Renal cortex interstitium (tissue), 15 donors: ENCODE measurements at places on chromosomes 11 and 22.
A peak's percentile ranks its signal among the peaks of the same experiment; 100 is the strongest.

GRCh38 chr22:35540595-35541253, at the start of gene RASD2:
TSS of gene RASD2 (plus strand) at chr22:35540831. CDS start at chr22:35546810, 5,979 bp downstream.
- no peak for DNase-seq

GRCh38 chr11:125976156-125976555, 30.3 kb downstream of the VSIG10L2 start:
- no peak for DNase-seq

GRCh38 chr22:18042685-18043084, 18.3 kb upstream of the MICAL3 start:
- DNase-seq, result no peak

GRCh38 chr11:103928802-103929161, 107.7 kb upstream of the DDI1 start:
- DNase-seq, result no peak

GRCh38 chr22:44944883-44945601, 64.8 kb downstream of the PHF21B start:
- DNase-seq, result no peak

- no peak for DNase-seq
Observed at GRCh38 chr22:41636467-41636866, 15.4 kb downstream of the XRCC6 start.

DNA sequence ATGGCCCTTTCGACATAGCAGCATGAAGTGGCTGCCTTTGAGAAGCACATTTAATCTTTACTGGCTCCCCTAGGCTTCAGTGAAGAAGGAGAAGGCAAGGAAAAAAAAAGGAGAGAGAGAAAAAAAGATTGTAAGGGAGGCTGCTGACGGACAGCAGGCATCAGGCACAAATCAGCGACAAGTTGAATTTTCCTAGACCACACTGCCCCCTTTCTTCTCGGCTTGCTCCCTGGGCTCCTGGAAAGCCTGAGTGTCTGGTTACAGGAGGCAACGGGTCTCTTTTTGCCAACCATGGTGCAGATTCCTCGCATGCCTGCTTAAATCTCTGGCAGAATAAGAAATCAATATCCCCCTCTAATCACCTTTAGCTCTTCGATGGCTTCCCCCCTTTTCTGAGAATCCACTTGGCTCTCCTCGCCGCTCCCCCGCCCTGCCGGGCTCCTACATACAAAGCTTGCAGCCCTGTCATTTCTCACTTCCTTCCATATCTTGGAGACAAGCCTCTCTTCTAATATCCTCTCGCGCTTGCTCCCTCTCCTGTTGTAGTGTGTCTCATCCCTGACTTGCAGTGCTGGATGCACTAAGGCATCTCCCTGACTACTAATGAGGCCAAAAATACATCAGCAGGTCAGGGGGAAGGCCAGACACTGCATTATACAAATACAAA, 14.3 kb downstream of the BLID start:
- peak; percentile 77 for DNase-seq

DNA sequence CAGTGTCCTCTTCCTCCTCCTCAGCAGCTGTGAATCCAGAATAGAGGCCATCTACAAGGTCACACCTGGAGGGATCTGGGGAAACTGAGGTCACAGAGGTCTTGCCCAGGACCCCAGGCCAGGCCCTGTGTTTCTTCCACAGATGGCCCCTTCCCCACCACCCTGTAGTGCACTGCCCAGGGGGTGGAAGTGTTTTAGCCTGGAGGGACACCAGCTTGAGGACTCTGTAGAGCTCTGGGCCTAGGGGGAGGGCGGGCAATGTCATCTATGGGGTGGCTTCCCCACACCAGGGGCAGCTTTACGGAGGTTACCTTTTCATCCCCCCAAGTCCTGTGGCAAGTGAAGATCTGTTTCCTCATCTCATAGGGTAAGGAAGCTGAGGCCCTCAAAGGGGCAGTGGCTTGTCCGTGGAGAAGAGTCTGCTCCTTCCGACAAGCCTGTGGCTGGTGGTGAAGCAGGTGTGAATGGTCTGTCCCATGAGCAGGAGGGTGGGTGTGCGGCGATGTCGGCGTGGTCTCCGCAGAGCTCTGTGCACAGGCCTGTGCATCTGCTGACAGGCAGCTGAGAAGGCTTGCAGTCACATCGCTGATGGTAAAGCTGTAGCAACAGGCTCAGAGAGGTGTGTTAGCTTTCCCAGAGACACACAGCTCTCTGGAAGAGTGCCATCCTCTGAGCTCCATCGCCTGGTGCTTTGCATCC, 74.1 kb upstream of the WNT7B start:
- no peak for DNase-seq

DNA sequence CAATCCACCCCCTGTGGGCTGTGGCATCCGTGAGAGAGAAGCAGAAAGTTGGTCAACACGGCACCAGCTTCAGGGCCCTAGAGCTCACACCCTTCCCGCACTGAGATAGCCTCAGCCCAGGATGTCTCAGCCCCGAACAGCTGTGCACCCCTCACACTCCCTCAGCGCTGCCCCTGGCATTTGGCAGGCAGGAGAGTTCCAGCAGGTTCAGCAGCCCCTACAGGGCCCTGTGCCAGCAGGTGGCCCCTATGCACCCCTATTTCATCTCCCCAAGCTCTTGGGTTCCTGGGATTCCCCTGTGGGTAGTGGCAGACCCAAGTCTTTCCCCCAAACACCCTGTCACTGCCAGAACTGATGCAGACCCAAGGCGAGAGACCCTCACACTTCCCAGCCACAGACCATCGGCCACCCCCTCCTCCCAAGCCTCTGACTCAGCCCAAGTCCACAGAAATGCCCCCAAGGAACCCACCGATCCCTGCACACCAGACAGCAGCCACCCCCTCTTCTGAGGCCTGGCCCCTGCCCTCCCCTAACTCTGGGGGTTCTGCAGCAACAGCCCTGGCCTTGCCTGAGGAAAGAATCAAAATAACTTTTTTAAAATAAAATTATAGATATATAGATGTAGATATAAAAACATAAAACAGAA, 183.6 kb downstream of the IGLL1 start:
- DNase-seq, result no peak

DNA sequence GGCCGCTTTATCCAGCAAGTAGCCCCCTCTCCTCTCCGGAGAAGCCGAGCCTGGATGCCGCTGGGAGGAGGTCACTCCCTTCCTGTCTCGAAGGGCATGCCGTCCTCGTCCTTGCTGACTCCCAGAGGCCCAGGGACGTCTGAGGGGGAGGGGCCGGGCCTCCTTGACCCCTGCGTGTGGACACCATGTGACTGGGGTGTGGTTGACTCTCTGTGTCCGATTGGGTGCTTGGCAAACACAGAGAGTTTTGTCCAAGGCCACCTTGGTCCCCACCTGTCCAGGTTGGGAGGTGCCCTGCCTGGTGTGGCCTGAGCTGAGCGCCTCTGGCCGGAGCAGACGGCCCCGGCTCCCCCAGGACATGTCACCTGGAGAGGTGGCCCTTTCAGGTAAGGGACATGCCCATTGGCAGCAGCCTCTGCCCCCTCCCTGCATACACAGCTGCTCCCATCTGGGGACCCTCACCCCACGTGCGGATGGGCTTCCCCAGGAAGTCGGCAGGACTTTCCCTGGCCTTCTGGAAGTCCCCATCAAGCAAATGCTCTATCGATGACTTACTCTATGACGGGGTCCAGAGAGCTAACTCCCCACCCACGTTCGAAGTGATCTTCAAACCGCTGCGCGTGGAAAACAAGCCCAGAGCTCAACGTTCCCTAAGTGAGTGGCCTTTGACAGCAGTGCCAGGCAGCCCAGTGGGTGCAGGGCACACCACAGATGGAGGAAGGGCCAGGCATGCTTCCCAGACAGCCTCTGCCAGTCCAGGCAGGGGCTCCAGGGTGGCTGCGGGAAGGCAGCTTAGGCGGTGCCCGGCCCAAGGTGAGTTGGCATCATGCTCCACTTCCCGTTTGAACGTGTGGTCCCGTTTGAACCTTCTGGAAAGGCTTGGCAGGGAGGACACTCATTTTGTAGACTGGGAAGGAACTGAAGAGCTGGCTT, at the start of gene SMIM38:
SMIM38 (plus strand) TSS at position 634 of the 933 bp plus-strand sequence. CDS start 1,912 bp downstream, outside the sequence.
- no peak for DNase-seq

GRCh38 chr11:44498089-44498871, 67.2 kb upstream of the CD82 start:
- DNase-seq, result peak; percentile 79

DNA sequence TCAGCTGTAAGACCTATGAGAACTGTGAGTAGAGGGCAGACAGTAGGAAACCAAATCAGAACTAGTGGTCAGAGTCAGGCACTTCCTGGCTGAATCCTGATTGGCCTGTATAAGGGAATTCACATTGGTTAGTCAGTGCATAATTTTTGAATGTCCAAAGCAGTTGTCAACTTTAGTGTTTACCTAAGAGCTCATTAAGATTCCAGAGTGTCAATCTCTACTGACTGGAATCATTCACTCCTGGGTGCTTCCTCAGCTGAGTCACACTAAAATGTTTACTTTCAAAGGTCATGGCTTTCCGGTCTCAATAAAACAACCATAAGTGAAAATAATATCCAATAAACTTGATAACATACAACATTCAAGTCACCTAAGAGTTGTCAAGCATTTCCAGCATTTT, 306.1 kb downstream of the C11orf87 start:
- DNase-seq, result no peak

DNA sequence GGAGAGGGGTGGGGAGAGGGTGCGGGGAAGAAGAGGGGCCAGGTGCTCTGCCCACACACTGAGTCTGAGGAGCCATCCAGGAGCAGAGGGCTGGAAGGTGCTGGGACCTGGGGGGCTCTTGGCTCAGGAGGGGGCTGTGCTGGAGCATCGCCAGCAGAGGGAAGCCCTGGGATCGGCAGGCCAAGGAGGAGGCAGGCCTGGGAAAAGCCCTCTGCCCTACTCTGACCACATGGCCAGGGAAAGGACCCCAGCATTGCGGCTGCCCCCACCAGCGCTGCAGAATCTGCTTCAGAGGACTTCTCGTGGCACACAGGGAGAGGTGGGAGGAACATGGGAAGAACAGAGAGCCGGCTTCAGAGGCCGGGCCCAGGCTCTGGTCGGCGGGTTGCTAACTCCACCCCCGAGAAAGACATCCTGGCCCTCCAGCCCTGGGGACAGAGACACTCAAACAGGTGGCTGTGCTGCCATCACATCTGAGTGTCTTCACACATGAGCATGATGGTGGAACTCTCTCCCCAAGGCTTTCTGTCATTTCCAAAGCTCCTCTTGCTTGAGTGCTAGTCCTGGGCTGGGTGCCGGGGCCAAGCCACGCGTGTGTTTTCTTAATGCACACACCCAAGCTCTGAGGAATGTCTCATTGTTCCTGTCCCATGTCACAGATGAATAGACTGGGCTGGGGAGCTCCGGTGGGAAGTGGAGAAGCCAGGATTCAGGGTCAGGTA, 1378.0 kb downstream of the BRD1 start:
- DNase-seq, result no peak

GRCh38 chr11:100682247-100682969, 4.7 kb upstream of the ARHGAP42 start:
- no peak for DNase-seq

DNA sequence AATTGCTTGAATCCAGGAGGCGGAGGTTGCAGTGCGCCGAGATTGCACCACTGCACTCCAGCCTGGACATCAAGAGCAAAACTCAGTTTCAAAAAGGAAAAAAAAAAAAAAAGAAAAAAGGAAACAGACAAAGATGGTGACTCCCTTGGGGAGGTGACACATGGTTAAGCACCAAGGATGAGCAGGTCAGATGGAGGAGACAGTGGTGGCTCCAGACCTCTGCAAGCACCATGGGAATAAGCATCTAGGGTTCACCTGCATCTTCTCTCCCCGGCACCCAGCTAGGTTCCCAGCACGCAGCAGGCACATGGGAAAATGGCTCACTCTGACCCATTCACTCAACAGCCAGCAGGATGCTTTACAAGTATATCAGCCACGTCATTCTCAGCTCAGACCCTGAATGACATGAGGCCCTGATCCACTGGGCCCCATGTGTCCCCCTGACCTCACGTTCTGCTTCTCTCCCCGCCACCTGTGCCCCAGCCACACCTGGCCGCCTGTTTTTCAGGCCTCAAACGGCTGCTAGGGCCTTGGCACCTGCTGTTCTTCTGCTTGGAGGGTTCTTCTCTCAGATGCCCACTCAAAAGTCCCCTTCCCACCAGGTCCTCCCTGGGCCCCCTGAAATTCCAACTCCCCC, 24.2 kb downstream of the A4GALT start:
- DNase-seq, result no peak

GRCh38 chr11:106925245-106925644, 93.0 kb downstream of the GUCY1A2 start:
- no peak for DNase-seq

DNA sequence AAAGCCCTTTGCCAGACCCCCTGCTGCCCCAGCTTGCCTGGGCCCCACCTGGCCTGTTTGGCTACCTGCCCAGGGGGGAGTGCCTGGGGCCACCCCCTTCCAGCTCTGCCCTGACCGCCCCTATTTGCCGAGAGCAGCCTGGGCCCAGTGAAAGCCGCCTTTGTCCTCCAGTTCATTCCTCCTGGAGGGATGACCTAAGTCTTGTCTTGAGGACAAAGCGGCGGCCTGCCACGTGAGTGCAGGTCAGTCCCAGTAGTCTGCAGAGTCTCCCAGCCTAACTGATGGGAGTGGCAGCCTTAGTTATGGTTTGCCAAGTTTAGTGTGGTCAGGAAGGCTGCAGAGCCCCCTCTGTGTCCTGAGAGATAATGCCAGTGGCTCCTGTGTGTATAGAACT, 115.9 kb upstream of the CRYBB3 start:
- DNase-seq, result no peak

GRCh38 chr11:207863-208180, 314 bp downstream of the RIC8A start:
- DNase-seq, result no peak

DNA sequence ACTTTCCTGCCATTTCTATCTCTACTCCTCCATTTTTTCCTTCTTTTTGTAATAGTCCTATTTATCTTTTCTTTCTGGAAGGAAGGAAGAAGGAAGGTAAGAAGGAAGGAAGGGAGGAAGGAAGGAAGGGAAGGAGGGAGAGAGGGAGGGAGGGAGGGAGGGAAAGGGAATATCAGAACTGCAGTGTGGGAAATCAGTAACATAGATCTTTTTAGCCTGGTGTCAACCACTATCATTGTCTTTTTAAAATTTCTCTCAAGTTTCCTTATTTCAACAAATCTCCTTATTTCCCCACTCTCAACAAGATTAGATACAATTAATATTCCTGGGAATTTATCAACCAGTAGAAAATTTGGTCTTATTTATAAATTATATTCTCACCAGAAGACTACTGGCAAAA, 33.7 kb downstream of the OR52E1 start:
- no peak for DNase-seq

- DNase-seq, result no peak
Observed at GRCh38 chr11:20022363-20023081, 137.8 kb downstream of the DBX1 start.

DNA sequence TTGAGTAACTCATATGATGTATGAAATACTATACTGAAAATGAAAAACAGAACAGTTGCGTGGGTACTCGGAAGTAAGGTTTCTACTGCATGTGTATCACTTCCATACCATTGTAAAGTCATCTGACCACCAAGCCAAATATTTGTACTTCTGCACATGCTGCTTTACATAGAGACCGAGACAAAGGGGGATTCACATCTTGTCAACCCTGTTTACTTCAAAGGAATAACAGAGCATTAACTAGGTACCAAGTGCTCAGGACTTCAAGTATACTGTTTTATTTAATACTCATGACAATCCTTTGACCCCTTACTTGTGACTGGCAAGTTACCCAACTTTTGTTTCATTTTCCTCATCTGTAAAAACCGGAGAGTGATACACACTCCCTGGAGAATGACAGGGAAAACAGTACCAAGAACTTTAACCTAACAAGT, 9.9 kb downstream of the MAPK1 start:
- no peak for DNase-seq

GRCh38 chr22:50305393-50305922, 2.0 kb downstream of the PLXNB2 start:
- DNase-seq, result no peak

GRCh38 chr11:13465909-13466371, 2.9 kb upstream of the BTBD10 start:
- peak; percentile 5 for DNase-seq

GRCh38 chr22:50276143-50276542, 6.0 kb upstream of the MAPK11 start:
- no peak for DNase-seq
